Thymus (tissue), 14 donors: ENCODE measurements at places on chromosomes 6 and 20. TPM values are rescaled to one million over a fixed set of nuclear protein-coding genes. Genes with fewer than 3 reads are reported as not detected.

- no peak for DNase-seq
These were observed 146.9 kb upstream of the PHACTR1 start for GRCh38 chr6:12569646-12570045.

DNA sequence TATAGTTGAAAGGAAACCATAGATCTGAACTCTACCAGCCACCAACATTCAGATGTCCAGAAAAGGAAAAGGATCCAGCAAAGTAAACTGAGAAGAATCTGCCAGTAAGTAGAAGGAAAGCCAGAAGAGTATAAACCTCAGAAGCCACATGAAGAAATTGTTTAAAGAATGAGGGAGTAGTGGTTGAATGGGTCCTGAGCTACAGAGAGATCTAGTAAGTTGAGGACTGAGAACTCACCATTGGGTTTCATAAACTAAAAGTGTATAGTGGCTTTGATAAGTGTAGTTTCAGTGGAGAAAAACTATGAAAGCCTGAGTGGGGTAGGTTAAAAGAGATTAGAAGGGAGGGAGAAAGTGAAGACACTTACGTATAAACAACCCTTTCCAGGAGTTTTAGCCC is 32.0 kb upstream of the SUMO4 start:
- DNase-seq = no peak

DNA sequence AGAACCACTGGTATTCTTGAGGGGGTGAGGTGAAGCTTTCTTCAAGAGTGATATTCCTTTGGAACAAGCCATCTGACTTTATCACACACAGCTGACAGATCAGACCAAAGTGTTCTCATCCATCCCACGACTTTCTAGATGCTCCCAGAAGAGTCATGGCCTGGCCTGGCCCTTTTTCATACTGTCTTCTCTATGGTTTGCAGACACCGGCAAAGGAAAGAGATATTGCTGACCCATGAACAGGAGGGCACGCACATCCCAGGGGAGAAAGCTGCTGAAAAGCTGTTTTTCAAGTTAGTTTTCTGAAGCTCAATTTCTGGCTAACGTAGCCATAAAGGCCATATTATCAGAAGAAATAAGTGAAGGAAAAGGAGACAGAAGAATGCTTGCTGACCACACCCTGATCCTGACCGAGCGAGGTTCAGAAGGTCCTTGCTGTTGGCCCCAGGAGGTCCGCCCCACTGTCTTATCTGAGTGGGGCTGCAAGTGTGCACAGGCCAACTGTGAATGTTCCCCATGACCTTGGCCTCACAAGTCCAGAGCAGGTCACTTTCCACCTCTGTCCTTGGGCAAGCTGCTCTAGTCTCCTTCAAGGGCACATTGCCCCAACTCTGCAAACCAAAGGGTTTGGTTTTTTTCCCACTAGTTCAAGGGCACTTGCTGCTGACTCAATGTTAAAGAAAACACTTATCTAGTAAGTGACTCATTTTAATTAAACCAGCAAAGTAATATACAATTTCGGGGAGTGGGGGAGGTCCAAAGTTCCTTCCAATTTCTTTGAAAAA is 2.0 kb downstream of the ACSS1 start:
- no peak for DNase-seq

- no peak for DNase-seq
These were observed 10.7 kb downstream of the CST7 start for GRCh38 chr20:24959591-24960301.

DNA sequence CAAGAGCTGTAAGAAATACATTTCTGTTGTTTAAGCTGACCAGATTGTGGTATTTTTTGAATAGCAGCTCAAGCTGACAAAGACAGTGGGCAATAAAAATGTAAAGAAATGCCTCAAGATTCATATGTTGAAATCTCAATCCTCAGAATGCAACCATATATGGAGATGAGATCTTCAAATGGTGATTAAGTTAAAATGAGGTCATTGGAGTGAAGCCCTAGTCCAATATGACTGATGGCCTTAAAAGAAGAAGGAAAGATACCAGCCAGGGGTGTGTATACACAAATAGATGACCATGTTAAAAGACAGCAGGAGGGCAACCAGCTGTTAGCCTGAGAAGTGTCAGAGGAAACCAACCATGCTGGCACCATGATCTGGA is 7.1 kb upstream of the DDO start:
- DNase-seq = no peak

MUC22 gene
- total RNA-seq = 0.05 TPM

- no peak for DNase-seq
These were observed 4.0 kb upstream of the ZC3H12D start for GRCh38 chr6:149488815-149489214.

DNA sequence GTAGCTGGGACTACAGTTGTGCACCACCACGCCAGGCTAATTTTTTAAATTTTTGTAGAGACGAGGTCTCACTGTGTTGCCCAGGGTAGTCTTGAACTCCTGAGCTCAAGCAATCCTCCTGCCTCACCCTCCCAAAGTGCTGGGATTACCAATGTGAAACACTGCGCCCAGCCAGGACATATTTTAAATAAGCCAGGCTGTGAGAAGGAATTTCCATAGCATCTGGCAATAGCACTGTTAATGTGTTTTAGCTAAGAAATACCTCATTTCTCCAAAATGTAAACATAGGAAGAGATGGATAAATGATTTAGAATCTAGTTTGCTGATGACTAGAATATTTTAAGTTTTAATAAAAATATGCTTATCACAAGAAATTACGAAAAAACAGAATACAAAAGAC is 27.0 kb upstream of the SLA2 start:
- no peak for DNase-seq

DNA sequence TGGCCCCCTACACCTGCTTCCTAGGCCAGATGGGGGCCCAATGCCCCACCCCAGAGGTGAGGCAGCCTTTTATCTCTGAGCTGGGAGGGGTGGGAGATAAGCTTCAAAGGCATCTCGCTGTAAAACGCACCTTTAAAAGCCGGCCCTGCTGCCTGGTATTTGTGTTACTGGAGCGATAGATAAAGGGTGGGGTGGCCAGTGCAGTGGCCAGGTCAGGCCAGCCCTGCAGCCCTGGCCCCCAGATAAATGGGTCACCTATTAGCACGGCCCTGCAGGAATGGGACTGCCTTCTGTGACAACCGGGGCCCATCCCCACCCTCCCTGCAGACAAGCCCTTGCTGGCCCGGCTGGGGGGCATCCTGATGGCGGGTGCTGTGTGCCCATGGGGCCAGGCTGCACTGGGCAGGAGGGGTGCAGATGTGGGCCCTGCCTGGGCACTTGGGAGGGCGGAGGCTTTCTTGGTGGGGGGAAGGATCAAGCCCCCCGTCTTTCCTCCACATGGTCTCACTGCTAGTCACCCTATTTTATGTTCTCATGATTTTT is 3.0 kb upstream of the RBBP8NL start:
- DNase-seq = no peak

GRCh38 chr6:110482774-110483400 is 6.5 kb upstream of the SLC22A16 start:
- DNase-seq = no peak

GRCh38 chr20:3032624-3033023 is 10.8 kb upstream of the GNRH2 start:
- DNase-seq = no peak

ZFP57 gene
- 0.09 TPM for total RNA-seq

- DNase-seq = no peak
These were observed 75.8 kb upstream of the LY86 start for GRCh38 chr6:6512711-6513110.

FKBP5 gene
- total RNA-seq = 34.2 TPM

MACROD2 gene
- 1.6 TPM for total RNA-seq

- no peak for DNase-seq
These were observed 54.8 kb downstream of the TNFRSF21 start for GRCh38 chr6:47254906-47255305.

GRCh38 chr6:168368936-168369335 is 49.4 kb upstream of the DACT2 start:
- DNase-seq = no peak

- no peak for DNase-seq
These were observed 49.7 kb upstream of the ENPP4 start for GRCh38 chr6:46080111-46080510.

GRCh38 chr6:122799916-122800686 is 11.0 kb downstream of the SMPDL3A start:
- no peak for DNase-seq
